Stimulated activated CD4-positive, alpha-beta T cell treated with anti-CD3 and anti-CD28 coated beads, Interleukin-4, amount 100 ng/mL, for 24 hours (primary cell): ENCODE measurements at places on chromosomes 16 and 17.

- DNase-seq: no peak
Measured at GRCh38 chr16:50301626-50302471, 35.5 kb downstream of the ADCY7 start.

DNA sequence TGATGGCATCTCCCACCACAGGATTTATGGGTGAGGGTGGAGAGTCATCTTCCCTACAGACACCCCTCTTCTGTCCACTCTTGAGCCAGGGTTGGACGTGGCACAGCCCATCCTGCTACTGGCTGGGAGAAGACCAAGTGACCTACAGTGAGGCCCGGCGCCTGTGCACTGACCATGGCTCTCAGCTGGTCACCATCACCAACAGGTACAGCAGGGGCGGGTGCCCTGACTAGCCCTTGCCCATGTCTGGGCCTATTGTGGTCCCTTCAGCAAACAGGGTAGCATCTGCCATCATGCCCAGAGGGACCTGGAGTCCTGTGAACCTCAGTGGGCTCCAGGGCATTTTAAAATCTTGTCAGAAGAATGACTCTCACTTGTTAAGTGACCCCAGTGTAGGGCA lies 48.2 kb downstream of the MRC2 start:
- no peak for DNase-seq

GRCh38 chr17:1002412-1002753 lies 5.5 kb downstream of the TIMM22 start:
- DNase-seq: no peak

GRCh38 chr17:72365857-72366414 lies 245.1 kb downstream of the SOX9 start:
- no peak for DNase-seq

- no peak for DNase-seq
Measured at GRCh38 chr16:72419638-72420037, 247.7 kb upstream of the PMFBP1 start.

GRCh38 chr16:12009462-12009861 lies 32.9 kb downstream of the SNX29 start:
- no peak for DNase-seq

- no peak for DNase-seq
Measured at GRCh38 chr17:81050645-81051625, 16.0 kb downstream of the BAIAP2 start.
